ENCODE measurements at places on chromosomes 5 and 9.
A peak's percentile ranks its signal among the peaks of the same experiment; 100 is the strongest.

- no peak for DNase-seq
Observed at GRCh38 chr5:154505567-154505966, 27.5 kb upstream of the HAND1 start.

- no peak for DNase-seq
Observed at GRCh38 chr9:82538634-82539033, 524.3 kb downstream of the RASEF start.

GRCh38 chr5:104266161-104266560 is 703.6 kb upstream of the NUDT12 start:
- no peak for DNase-seq

- no peak for DNase-seq
Observed at GRCh38 chr9:38036359-38037084, 32.5 kb downstream of the SHB start.

DNA sequence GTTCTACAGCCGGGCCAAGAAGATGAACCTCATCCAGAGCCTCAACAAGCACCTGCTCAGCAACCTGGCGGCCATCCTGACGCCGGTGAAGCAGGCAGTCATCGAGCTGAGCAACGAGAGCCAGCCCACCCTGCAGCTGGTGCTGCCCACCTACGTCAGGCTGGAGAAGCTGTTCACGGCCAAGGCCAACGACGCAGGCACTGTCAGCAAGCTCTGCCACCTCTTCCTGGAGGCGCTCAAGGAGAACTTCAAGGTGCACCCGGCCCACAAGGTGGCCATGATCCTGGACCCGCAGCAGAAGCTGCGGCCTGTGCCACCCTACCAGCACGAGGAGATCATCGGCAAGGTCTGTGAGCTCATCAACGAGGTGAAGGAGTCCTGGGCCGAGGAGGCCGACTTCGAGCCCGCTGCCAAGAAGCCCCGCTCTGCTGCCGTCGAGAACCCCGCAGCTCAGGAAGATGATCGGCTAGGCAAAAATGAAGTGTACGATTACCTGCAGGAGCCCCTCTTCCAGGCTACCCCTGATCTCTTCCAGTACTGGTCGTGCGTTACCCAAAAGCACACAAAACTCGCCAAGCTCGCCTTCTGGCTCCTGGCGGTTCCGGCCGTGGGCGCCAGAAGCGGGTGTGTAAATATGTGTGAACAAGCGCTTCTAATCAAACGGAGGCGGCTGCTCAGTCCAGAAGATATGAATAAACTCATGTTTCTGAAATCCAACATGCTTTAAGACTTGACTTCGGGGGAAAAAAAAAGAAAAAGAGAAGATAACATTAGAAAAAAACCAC is 28.5 kb downstream of the AMBP start:
- peak; percentile 37 for DNase-seq

DNA sequence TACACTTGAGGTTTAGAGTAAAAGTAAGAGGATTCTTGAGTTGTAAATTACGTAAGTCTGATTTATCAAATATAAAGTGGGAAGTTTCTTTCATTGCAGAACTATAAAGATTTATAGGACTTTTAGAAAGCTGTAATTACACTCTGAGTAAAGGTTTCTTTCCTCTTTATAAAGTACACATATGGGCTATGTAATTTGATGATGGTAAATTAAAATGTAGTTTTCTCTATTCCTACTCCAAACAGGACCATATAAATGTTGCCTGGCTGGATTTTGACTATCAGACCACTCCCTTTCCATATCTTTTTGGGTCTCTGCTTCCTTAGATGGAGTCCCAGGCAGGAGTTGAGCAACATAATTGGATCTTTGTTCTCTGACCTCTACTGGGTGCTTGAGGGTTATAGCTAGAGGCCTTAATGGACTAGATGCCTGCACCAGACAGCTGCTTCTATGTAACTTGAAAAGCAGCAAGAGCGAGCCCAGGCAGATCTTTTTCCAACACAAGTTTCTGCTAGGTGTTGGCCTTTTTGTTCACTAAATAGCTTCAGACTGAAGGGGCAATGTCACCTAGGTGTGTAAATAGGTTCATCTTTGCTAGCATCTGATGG is 11.4 kb upstream of the TEX48 start:
- DNase-seq = no peak

GRCh38 chr5:92402045-92402444 is 1018.9 kb upstream of the ARRDC3 start:
- no peak for DNase-seq

DNA sequence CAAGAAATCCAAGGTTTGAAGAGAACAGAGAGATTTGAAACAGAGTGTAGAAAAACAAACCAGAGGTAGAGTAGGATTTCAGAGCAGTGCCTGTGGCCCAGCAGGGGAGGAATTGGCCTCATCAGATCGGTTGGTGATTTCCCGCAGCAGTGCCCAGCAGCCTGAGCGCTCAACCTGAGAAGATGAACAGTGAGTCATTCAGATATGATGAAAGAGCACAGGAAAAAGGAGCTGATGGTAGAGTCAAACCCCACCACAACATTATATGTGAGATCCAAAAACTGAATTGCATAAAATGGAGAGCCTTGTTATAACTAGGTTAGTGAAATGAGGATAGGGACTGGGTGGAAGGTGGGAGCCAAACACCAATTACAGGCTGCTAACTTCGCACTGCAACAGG is 248.9 kb downstream of the PIK3R1 start:
- no peak for DNase-seq

DNA sequence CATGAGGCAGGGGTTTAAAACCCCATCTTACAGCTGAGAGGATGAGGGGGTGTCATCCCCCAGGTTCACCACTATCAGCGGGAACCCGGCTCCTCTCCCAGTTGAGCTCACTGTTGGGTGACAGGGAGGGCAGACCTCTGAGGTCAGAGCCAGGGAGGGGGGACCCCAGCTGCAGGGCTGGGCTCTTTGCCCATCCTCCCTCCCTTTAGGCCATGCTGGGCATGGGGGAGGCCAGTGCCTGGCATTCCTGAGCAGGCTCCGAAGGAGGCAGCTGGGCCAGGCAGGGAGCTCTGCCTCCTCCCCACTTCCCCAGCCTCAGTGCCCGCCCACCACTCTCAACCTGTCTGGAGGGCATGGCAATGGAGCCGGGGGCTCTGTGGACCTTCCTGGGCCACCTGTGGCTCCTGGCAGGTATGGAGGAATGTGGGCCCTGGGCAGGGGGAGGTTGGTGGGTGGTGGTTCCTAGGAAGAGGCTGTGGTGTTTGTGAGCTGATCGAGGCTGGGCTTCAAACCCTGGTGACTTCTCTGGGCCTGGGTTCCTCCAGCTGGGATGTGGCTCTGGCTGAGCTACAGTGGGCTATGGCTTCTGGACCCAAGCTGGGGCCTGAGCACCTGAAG is 12.6 kb downstream of the CRB2 start:
- no peak for DNase-seq

GRCh38 chr5:6543346-6543730 is 89.5 kb downstream of the NSUN2 start:
- DNase-seq = no peak

DNA sequence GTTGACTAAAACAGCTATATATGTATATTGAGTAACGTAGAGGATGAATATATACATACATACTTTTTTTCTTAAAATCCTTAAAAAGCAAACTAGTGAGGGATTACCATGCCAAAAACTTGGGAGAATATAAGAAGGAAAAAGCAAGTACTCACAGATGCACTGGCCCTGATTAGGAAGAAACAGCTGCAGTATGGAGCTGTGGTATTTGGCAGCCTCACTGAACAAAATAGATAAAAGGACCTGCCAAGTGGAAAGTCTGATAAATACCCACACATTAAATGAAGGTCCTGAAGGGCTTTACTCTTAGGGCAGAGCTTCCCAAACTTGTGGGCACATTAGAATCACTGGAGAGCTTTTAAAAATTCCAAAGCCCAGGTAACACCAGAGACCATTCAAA is 80.6 kb downstream of the FEM1C start:
- no peak for DNase-seq

DNA sequence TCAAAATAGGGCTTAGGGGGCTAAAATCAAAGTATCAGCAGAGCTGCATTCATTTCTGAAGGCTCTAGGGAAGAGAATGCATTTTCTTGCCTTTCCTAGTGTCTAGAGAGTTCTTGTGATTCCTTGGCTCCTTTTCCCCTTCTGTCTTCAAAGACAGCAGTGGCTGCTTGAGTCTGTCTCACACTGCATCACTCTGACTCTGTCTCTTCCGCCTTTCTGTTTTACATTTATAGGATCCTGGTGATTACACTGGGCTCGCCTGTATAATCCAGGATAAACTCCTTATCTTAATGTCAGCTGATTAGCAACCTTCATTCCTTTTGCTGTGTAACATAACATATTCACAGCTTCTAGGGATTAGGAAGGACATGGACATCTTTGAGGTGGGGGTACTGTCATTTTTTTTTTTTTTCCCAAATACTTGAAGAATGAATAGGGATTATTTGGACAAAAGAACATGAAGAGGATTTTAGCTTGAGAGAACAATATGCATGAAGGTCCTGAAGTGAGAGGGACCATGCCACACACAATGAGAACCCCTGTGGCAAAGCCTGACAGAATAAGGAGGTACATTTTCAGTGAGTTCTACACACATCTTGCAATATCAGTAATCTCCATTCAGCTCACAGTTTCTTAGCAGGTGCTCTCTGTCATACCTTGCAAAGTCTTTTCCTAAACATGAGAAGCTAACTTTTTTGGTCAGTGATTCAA is 267.6 kb downstream of the FAM170A start:
- DNase-seq = no peak

DNA sequence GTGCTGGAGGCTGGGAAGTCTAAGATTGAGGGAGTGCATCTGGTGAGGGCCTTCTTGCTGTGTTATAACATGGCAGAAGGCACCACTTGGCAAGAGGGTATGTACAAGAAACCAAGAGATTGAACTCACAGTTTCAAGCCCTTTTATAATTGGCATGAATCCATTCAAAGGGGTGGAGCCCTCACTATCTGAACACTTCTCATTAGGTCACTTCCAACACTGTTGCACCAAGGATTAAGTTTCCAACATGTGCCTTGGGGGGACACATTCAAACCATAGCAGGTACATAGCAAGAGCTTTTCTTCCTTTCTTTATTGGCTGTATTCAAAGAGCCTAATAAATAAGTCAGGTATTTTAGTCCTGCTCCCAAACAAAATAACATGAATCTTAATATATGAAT is 62.7 kb downstream of the PRELID2 start:
- no peak for DNase-seq

DNA sequence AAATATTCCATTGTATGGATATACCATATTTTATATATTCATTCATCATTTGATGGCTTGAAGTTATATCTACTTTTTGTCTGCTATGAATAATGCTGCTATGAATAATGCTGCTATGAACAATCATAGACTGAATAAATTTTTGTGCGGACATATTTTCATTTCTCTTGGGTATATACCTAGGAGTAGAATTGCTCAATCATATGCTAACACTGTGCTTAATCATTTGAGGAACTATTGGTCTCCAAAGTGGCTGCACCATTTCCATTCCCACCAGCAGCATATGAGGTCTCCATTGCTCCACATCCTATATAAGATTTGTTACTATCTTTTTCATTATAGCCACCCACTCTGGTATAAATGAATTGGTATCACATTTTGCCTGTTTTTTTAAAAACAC is 18.3 kb upstream of the TEK start:
- no peak for DNase-seq

- no peak for DNase-seq
Observed at GRCh38 chr9:92780206-92780605, 15.6 kb upstream of the BICD2 start.

- DNase-seq = no peak
Observed at GRCh38 chr5:153797484-153797883, 241.2 kb downstream of the FAM114A2 start.

DNA sequence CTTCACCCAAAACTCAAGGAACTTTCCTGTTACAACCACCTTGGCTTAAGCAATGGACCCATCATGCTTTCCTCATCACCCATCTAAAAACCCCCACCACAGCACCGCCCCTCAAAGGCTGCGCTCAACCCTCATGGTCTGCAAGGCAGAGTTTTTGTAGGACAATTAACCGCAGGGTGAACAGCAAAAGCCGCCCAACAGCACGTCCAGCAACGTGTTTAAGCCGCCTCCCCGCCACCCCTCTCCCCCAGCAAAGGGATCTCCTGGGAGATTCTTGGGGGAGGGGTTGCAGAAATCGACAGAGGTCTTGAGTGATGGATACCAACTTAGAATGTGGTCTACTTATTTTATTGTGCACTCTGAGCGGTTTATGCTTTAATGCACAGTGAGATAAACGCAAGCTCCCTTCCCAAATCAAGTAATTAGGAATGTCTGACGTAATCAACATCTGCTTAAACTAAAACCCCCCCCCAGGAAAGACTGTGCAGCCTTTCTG is 1.9 kb downstream of the ROR2 start:
- peak; percentile 10 for DNase-seq

DNA sequence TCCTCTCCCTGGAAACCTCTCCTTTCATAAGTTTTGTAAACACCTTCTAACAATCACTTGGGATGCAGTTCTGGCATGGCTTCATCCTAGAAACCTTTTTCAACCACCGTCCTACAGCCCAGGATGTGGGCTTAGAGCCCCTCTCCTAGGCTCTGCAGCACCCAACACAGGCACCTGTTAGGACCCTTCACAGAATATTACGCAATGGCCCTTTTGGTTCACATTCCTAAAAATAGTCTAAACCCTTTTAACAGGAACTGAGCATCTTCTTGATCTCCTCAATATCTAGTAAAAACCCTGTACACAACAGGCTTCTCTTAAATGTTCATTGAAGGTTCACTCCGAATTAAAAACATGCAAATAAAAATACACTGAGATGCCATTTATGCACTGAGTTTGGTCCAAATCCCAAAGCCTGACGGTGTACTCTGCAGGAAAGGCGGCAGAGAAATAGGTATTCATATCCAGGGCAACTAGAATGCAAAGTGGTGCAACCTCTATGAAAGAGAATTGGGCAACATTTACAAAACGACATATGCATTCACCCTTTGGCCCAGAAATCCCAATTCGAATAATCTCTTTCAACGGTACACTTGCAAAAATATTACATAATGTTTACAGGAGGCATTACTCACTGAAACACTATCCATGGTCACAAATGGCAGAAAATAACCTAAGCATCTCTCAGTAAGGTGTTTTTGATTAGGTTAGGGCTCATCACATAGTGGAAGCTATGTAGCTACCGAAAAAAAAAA is 169.3 kb downstream of the SEMA5A start:
- DNase-seq = no peak

DNA sequence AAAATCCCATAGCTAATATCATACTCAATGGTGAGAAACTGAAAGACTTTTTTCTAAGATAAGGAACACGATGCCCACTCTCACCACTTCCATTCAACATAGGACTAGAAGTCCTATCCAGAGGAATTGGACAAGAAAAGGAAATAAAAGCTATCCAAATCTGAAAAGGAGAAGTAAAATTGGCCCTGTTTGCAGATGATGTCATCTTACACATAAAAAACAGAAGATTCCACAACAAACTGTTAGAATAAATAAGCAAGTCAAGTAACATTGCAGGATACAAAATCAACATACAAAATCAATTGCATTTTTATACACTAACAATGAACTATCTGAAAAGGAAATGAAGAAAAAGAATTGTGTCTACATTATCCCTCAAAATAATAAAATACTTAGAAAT is 308.0 kb downstream of the MCTP1 start:
- no peak for DNase-seq

DNA sequence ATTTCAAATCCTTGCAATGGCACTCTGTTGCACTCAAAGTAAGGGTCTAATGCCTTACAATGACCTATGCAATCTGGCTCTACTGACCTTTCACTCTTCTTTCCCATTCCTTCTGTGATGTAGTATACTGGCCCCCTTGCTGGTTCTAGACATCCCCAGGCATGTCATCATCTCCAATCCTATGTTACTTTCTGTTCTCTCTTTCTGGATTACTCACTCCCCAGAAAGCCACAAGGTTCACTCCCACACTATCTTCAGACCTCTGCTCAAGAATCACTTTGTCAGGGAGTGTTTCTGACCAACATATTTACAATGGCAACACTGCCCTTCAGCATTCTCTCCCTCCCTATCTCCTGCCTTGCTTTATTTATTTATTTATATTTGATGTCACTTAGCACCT is 802.2 kb upstream of the WWC1 start:
- no peak for DNase-seq
